ENCODE measurements at places on chromosomes 6 and 20. TPM values are rescaled to one million over a fixed set of nuclear protein-coding genes. Genes with fewer than 3 reads are reported as not detected.

DNA sequence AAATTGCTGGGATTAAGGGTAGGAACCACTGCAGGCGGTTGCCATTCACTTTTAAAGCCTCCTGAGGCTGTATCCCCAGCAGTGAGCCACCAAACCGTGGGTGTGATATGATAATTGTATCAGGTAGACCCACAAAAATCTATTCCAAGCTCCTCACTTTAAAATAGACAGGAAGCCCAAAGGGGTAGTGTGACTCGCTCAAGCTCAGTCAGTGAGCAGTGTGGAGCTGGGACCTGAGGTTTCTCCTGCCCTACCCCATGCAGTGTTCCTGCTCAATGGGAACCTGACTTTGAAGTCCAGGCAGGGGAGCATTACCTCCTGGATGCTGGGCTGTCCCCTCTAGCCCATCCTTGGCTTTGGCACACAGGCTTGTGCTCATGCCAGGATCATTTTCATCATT is 14.9 kb upstream of the MAPRE1 start:
- no peak for DNase-seq

IPCEF1 gene
- total RNA-seq: 6.6 TPM

PPP1R14C gene
- 0.10 TPM for total RNA-seq

COL21A1 gene
- total RNA-seq: 0.28 TPM
